ENCODE measurements at places on chromosomes 11 and 22. TPM values are rescaled to one million over a fixed set of nuclear protein-coding genes. Genes with fewer than 3 reads are reported as not detected.
A peak's percentile ranks its signal among the peaks of the same experiment; 100 is the strongest.

PLEKHA7 gene
- 0.53 TPM for total RNA-seq

KCNK4 gene
- total RNA-seq: not detected

EFCAB6 gene
- 0.22 TPM for total RNA-seq

PKDREJ gene
- total RNA-seq: not detected

GRCh38 chr11:76768088-76768908, 14.9 kb upstream of the TSKU start:
- peak; percentile 20 for DNase-seq

DNA sequence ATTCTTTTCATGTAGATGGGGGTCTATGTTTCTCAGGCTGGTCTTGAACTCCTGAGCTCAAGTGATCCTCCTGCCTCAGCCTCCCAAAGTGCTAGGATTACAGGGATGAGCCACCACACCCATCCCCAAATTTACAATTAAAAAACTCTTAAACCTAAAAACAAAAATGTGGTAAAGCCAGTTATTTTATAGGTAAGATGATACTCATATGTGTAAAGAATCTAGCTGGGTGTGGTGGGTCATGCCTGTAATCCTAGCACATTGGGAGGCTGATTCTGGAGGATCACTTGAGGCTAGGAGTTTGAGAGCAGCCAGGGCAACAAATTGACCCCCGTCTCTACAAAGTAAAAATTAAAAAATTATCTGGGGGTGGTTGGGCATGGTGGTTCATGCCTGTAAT, 4.0 kb upstream of the RBM14 start:
- DNase-seq: no peak

GRCh38 chr11:71181566-71181965, 70.8 kb downstream of the SHANK2 start:
- DNase-seq: no peak

DNA sequence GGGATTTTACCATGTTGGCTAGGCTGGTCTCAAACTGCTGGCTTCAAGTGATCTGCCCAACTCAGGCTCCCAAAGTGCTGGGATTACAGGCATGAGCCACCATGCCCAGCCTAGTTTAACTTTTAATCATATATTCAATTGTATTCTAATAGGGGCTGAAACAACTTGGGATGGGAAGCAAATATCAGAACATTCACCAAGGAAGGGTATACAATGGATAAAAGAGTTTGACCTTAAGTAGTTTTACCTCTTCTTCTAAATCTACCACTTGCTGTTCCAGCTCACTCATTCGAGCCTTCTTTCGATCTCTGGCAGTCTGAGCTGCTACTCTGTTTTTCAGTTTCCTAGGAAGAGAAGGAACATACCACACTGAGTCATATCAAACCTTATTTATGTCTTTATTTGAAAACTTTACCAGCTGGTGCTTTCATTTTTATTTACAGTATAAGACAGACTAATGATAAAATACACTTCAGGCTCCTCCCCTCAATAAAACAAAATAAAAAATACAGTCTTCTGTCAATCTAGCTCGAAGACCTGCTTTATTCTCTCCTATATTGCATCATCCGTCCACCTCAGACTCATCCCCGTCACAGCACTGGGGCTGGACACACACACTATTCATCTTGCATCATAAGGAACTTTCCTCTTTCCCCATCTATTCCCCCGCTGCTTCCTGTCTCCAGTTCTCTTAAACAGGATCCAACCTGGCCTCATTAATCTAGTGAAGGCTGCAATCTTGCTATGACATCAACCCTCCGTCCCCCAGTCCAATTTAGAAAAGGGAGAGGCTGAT, 1.4 kb downstream of the XBP1 start:
- peak; percentile 39 for DNase-seq

GRCh38 chr11:130429983-130430382, 1.6 kb upstream of the ADAMTS8 start:
- no peak for DNase-seq
